NCI-H2107 (cell line): ENCODE measurements at places on chromosomes 6 and 20.

DNA sequence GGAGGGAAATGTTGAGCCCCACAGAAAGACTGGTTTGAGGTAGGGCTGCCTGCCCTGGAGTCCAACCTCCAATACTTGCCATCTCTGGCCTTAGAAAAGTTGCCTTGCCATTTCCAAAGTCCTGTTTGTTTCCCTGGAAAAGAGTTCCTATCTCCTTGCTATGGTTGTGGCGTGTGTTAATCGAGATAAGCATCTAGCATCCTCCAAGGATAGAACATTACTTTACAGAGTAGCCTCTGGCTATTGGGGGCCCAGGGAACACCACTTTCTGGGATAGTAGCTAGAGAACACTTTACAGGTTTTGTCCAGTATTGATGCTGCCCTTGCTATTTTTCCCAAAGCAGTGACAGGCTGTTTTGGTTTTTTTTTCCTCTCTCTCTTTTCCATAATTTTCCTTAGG is 57.4 kb upstream of the SASH1 start:
- DNase-seq, result no peak

DNA sequence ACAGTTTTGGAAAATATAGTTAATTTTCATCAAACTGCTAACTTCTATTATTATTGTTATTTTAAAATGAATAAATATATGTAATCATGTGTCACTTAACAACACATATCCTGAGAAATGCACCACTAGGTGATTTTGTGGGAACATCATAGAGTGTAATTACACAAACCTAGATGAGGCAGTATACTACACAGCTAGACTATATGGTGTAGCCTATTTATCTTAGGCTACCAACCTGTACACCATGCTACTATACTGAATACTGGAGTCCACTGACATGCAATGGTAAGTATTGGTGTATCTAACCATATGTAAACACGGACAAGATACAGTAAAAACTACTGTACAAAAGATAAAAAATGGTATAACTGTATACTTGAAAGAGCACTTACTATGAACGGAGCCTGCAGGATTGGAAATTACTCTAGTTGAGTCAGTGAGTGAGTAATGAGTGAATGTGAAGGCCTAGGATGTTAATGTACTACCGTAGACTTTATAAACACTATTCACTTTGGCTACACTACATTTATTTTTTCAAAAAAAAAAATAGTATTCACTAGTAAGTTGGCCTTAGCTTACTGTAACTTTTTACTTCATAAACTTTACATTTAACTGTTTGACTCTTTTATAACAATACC is 72.4 kb downstream of the ASCC3 start:
- DNase-seq, result no peak

GRCh38 chr6:126477678-126478077 is 137.8 kb downstream of the CENPW start:
- DNase-seq, result no peak

DNA sequence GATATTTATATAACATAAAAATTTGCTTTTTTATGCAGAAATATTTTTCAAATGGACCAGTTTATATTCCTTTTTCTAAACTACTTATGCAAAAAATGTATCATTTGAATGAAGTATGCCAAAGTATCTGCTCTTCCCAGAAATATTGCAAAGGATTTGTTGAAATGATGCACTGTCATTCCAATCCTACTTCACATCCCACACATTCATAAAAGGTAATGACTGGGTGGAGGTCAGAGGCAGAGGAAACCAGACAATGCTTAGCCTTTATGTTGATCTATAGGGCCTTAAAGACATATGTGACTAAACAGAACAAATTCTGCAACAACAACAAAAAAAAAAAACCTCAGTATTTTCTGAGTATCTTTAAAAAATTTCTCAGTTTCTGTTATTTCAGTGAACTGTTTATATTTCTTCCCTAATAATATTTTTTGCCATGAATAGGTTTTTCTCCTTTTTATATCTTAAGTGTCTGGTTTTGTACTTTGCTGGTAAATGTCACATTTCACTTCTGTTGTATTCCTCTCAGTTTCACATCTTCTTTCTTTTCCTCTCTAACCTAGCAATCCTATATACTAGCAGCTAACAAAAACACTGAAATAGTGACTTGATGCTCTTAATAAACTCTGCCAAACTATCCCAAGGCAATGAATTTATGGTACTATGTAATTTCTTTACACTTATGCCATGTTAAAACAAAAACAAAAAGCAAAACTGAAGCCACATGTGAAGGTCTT is 374.1 kb downstream of the BCKDHB start:
- DNase-seq, result no peak

- no peak for DNase-seq
Measured at GRCh38 chr6:89079511-89080234, 878 bp upstream of the PNRC1 start.

- DNase-seq, result no peak
Measured at GRCh38 chr6:145026267-145026679, 709.0 kb downstream of the EPM2A start.

DNA sequence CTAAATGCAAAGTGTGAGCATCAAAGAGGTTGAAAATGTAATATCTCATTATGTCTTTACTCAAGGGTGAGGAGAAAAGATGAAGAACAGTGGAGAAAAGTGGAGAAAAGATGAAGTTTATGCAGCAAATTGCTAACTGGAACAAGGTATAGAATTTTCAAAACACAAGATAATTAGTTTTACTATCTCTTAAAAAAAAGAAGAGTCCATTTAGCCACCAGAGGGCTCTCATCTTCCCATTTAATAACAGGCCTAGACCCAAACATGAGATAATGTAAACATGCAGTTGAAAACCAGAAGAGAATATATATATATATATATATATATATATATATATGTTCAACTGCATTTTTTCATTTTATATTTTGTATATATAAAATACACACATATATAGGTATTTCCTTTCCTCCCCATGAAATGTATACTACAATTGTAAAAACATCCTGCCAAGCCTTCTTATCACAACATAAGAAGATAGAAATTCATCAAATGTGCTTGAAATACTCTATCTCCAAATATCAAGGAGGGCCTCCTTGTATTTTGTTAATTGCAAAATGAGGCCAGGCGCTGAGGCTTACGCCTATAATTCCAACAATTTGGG is 78.4 kb downstream of the ADTRP start:
- no peak for DNase-seq

GRCh38 chr20:62404761-62405107 is 2.4 kb downstream of the CABLES2 start:
- DNase-seq, result no peak

DNA sequence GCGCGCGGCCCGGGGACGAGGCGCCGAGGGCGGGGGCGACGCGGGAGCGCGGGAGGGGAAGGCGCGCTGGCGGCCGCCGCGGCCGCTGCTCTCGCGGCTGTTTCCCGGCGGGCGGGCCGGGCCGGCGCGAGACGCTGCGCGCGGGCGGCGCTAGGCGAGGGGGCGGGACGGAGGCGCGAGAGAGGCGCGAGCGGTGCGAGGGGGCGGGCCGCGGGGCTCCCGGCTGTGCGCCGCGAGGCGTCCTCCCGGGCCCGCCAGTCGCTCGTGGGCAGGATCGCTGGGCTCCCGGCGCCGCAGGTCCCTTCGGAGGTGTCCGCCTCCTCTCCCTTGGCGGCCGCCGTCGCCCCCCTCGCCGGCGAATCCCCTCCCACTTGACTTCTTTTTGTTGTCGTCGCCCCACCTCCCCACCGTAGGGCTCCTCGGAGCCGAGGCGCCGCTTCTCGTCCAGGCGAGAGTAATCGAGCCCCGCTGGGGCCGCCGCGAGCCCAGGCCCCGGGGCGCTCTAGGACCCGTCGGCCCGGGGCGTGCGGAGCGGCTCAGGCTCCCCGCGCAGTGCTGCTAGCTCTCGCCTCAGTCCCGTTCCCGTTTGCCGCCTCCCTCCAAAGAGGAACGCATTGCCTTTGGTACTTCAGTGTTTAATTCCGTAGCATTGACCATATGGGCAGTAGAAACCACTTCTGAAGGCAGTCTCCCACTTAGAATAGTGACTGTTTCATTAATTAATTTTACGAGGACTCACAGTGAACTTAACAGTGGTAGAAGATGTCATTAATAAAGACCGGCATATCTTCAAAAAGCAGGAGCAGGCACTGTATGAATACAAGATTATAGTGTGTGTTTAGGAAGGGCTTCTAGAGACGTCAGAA is at the start of gene RANBP9:
RANBP9 (minus strand) TSS at position 103 of the 866 bp plus-strand sequence. CDS start 330 bp downstream, outside the sequence.
- DNase-seq, result peak; percentile 58

GRCh38 chr6:37320646-37321045 is 33.1 kb upstream of the RNF8 start:
- DNase-seq, result no peak

DNA sequence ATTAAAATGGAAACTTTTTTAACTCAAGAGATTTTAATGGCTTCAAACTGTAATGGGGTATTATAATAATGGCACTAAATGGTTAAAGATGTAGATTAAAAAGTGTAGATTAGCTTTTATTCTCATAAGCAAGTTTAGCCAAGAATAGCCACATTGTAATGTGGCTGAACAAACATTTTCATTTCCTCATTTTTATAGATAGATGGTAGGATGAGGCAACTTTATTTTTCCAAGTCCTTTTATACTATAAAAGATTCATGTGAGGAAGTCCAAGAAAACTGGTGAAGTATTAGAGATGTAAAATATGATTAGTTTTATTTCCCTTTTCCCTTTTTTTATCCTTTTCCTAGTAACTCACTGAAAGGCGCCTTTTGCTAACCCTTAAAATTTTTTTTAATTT is 88.8 kb downstream of the ATRN start:
- DNase-seq, result no peak

- DNase-seq, result no peak
Measured at GRCh38 chr20:34426026-34426425, 63.0 kb downstream of the ITCH start.

DNA sequence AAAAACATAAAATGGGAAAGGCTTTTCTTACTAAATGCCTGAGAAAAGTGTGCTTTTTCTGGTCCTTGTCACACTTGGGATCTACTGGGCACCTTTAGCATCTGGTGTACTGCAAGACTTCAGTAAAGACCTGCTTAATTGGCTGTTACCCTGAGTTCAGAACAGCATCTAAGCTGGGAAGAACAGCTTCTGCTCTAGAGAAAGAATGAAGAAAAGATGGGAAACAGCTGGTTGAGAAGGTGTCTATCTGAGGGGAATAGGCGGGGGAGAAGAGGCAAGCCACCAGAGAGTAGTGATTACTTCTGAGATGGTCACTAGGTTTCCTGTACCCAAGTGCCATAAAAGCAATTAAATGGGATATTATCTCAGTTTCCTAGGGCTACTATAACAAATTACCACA is 128.2 kb upstream of the SPACA1 start:
- DNase-seq, result no peak

- DNase-seq, result no peak
Measured at GRCh38 chr6:111857674-111858337, 15.4 kb downstream of the FYN start.

- no peak for DNase-seq
Measured at GRCh38 chr6:797479-798077, 104.6 kb upstream of the EXOC2 start.

- DNase-seq, result no peak
Measured at GRCh38 chr20:10868299-10868698, 194.5 kb upstream of the JAG1 start.

DNA sequence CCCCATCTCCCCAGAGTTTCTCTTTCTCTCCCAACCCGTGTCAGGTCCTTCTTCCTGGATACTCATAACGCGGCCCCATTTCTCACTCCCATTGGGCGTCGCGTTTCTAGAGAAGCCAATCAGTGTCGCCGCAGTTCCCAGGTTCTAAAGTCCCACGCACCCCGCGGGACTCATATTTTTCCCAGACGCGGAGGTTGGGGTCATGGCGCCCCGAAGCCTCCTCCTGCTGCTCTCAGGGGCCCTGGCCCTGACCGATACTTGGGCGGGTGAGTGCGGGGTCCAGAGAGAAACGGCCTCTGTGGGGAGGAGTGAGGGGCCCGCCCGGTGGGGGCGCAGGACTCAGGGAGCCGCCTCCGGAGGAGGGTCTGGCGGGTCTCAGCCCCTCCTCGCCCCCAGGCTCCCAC is at the start of gene HLA-F:
HLA-F (plus strand) TSS at position 173 of the 404 bp plus-strand sequence; CDS start at position 203, 30 bp downstream.
- DNase-seq, result no peak

DNA sequence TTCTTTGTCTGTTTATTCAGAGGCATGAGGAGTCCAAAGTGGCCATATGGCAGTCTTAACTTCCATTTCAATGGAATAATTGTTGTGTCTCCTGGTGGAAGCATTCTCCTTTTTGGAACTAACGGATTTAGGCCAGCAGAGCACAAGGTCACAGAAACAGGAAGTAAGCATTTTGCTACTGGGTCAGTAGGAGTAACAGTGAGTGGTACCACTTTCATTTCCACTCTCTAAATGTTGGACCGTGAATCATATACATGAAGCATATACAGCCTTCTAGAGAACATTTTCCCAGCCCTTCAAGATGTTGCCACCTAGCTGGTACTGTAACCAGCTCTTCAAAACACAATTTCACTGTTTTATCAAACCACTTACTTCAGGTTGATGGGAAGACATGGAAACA is 182.8 kb downstream of the EYS start:
- DNase-seq, result no peak

- no peak for DNase-seq
Measured at GRCh38 chr6:65117817-65118409, 589.1 kb downstream of the EYS start.

DNA sequence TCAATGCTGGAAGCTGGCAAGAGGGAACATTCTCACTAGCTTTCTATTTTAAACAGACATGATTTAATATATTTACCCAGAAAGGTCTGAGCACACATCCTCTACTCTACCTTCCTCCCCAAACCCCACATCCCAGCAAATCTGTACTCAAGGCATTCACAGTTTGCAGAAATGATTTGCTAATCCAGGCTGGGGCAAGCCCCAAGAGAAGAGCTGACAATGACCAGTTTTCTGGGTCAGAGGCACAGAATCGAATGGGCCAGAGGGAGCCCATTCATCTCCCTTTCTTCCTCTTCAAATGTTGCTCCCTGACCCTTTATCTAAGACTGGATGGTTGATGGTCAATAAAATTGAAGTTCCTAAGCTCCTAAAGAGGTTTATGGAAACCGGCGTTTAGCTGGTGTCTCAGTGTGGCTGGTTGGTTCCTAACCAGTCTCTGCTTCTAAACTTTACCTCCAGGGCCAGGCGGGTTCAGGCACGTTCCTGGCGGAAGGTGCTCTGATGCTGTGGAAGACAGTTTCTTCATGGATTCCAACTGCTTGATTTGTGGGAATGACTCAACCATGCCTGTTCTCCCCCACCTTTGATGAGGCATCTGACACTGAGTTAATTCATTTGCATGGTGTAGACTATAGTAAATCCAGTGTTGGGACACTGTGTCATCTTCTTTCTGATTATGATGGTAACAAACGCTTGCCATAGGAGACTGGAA is 96.4 kb upstream of the IYD start:
- no peak for DNase-seq

GRCh38 chr20:46212876-46213275 is 94.8 kb downstream of the CD40 start:
- DNase-seq, result no peak

DNA sequence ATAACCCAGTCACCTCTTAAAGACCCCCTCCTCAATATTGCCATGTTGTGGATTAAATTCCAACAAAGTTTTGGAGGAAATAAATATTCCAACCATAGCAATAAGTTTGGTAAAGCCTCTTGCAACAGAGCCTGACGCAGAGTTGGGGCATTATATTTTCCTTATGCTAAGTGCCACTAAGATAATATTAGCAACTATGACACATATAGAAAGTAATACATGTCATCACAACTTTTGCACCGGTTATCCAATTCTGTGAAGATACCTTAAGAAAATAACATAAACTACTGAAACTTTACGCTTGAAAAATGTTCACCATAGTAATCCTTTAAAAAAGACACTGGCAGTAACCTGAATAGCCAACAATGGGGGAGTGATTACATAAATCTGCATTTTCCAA is 52.2 kb upstream of the TRERF1 start:
- no peak for DNase-seq
